ENCODE measurements at places on chromosomes 4 and X.

- DNase-seq: no peak
Observed at GRCh38 chrX:8191022-8191421, 20.0 kb upstream of the VCX2 start.

- no peak for DNase-seq
Observed at GRCh38 chr4:2794486-2795299, 1.8 kb downstream of the SH3BP2 start.

DNA sequence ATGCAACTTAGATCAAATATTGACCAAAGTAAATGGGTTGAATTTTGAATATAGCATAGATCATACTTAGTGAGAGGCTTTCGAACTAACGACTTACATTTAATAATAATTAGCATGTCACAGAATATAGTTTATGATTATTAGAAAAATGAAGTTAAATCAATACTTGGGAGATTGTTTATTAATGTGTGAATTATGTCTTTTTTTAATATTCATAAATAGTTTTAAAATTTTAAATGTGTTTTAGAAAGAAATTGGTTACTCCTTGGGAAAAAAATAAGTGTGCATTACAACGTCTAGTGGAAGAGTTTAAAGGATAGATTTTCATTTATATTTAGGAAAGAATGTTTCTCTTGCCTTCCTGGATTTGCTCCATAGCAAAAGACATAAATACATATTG lies 7.3 kb downstream of the FGA start:
- no peak for DNase-seq

DNA sequence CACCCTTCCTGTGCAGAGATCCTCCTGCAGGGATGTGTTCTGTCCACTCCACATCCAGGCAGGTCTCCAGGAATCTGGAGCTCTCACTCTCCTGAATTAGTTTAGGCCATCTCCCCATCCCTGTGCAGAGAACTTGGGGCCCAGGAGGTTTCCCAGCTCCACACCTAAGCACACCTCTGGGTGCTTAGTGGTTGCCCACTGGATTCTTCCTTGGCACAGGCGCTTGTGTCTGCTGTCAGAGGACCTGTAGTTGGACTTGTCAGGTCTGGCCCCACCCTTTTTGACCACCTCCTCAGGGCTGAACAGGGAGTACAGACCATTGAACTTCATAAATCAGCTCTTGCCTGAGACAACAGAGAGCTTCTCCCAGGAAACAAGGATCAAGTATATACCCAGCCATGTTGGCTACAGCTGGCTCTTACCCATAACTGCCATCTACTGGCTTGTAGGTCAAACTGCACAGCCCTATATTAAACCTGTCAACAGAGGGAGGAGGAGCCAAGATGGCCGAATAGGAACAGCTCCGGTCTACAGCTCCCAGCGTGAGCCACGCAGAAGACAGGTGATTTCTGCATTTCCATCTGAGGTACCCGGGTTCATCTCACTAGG lies 275.5 kb downstream of the PPARGC1A start:
- no peak for DNase-seq

GRCh38 chrX:23380581-23380980 lies 45.9 kb downstream of the PTCHD1 start:
- no peak for DNase-seq

Data from pulmonary artery endothelial cell (primary cell).